Vagina (tissue), 2 donors: ENCODE measurements at places on chromosomes 4 and X.

DNA sequence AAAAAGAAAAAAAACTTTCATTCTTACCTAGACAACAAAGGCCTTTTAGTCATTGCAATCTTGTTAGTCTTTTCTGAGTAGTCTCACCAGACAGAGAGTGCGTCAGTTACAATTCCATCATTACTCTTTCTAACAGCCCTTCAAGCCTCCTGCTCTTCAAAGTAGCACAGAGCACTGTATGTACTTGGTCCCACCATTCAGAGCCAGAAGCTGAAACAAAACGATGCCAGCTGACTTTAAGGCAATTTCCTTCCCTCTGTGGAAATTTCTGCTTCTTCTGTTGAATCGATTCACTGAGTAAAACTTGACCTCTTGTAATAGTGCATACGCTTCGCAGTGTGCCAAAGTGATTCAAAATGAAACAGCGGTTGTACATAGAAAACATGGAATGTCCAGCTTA lies 57.7 kb upstream of the TENM3 start:
- peaks cover 7% of the 10 kb centered on the region for H3K4me1 ChIP-seq
- no peak for DNase-seq
- no peaks in the 10 kb centered on the region for H3K27me3 ChIP-seq

DNA sequence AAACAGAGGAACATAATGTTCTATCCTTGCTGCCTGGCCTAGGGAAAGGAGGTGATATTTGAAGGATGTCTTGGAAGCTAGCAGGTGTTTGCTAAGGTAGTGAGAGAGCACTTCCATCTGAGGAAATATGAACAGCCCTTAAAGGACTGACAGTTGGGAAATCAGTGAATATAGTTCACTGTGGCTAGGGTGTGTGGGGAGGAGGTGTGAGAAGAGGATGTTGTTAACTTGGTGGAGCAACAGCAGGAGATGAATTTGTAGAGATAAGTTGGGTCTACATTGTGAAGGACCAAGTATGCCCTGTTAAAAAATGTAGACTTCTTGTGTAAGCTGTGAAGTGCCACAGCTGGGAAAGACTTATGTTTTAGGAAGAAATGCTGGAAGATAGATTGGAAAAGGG lies 25.5 kb downstream of the TBC1D19 start:
- no peak overlapping the region for H3K4me3 ChIP-seq
- no peak overlapping the region for H3K27ac ChIP-seq
- H3K4me1 ChIP-seq = no peaks in the 10 kb centered on the region
- DNase-seq = no peak
- H3K27me3 ChIP-seq = no peaks in the 10 kb centered on the region
- no peaks in the 10 kb centered on the region for H3K36me3 ChIP-seq

DNA sequence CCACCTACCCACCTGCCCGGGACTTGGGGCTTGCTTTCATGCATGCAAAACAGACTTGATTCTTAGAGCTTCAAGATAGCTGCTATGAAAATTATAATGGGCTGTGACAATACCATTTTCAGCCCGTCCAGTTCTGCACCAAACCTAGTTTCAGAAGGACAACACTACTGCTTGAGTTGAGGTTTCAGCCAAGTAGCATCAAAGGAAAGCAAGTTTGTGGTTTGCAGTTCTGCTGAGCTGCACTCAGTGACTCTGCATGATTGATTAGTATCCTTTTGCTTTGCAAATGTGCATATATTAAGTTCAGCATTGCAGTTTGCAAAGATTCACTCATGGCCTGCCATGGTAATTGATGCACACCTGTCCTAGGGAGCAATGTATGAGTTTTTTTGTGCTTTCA lies 442.7 kb downstream of the RPA4 start:
- no peak overlapping the region for H3K27ac ChIP-seq
- no peaks in the 10 kb centered on the region for H3K4me1 ChIP-seq
- H3K4me3 ChIP-seq = no peak overlapping the region

DNA sequence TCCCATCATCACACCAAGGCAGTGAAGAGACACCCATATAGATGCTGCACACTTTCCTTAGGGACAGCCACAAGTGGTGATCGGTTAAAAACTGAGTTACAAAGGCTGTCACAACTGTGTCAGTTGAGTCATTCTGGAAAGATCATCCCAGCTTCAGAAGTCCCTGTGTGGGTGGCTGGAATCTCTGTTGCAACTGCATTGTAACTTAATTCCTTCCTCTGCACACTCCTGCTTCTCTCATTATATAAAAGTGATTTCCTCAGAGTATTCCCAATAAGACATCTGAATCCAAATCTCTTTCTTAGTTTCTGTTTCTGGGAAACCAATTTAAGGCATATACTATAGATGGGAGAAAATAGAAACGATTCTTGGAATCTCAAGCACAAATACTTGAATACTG lies 88.1 kb downstream of the FSTL5 start:
- no peaks in the 10 kb centered on the region for H3K4me1 ChIP-seq
- H3K27ac ChIP-seq = no peak overlapping the region
- no peaks in the 10 kb centered on the region for H3K36me3 ChIP-seq
- DNase-seq = no peak
- H3K4me3 ChIP-seq = no peak overlapping the region
- no peaks in the 10 kb centered on the region for H3K27me3 ChIP-seq

DNA sequence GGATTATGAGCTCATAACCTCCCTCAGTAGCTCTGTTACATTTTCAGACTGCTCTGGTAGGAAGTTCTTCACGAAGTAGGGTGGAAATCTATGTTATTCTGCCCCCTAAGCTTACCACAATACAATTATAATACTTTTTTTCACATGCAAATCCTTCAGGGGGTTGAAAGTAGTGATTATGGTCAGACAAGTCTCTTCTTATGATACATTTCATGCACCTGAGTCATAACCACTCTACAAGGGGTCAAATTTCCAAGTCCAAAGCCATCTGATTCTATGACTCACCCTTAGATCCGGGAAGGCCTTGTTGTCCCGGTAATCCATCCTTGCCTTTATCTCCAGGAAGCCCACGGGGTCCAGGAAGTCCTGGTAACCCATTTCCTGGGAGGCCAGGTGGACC lies 95.2 kb downstream of the ATG4A start:
- H3K4me3 ChIP-seq = no peak overlapping the region
- no peak overlapping the region for H3K27ac ChIP-seq
- no peak for DNase-seq
- H3K36me3 ChIP-seq = no peaks in the 10 kb centered on the region

- no peak for DNase-seq
- no peaks in the 10 kb centered on the region for H3K4me1 ChIP-seq
- H3K36me3 ChIP-seq = no peaks in the 10 kb centered on the region
Observed at GRCh38 chr4:6095023-6095752, 77.0 kb upstream of the C4orf50 start.

DNA sequence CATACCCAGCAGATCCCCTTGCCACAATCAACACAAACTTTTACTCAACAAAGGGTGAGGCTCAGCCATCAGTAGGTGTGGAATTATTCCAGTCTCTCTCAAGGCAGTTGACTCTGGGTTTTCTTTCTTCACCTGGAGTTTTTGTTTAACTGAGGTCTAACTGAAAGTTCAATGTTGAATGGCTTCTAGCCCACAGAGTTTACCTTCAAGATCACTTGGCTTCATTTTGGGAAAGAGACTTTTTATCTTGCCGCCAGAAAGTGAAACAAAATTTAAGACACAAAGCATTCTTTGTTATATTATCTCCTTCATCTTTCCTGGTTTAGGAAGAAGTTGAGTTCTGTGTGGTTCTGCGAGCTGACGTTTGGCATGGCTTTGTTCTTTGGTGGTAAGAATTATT lies 83.8 kb upstream of the RASGEF1B start:
- no peak overlapping the region for H3K27ac ChIP-seq
- DNase-seq = no peak
- no peaks in the 10 kb centered on the region for H3K36me3 ChIP-seq
- no peaks in the 10 kb centered on the region for H3K27me3 ChIP-seq

GRCh38 chrX:22296871-22297270 lies 24.2 kb downstream of the CBLL2 start:
- H3K4me3 ChIP-seq = no peak overlapping the region
- no peak for DNase-seq
- no peaks in the 10 kb centered on the region for H3K36me3 ChIP-seq

- no peaks in the 10 kb centered on the region for H3K4me1 ChIP-seq
- no peaks in the 10 kb centered on the region for H3K27me3 ChIP-seq
- no peaks in the 10 kb centered on the region for H3K36me3 ChIP-seq
- H3K27ac ChIP-seq = no peak overlapping the region
Observed at GRCh38 chrX:102697494-102697893, 14.8 kb upstream of the GPRASP2 start.

DNA sequence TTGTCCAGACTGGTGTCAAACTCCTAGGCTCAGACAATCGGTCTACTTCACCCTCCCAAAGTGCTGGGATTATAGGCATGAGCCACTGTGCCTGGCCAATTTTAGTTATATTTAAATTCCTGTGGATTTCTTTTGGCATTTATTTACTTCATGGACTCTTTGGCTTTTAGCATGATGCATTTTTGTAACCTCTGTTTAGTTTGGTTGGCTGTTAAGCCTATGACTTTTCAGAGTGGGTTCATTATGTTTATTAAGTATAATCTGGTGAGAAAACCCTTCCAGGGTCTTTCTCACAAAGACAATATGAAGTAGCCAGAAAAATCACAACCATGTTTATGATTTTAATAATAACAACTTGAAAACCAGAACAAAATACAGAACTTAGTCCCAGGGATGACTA lies 49.4 kb downstream of the USP38 start:
- no peak for DNase-seq
- no peaks in the 10 kb centered on the region for H3K27me3 ChIP-seq
- no peaks in the 10 kb centered on the region for H3K4me1 ChIP-seq
- H3K4me3 ChIP-seq = no peak overlapping the region

GRCh38 chr4:968221-968620 lies 5.1 kb downstream of the DGKQ start:
- H3K27me3 ChIP-seq = no peaks in the 10 kb centered on the region
- H3K4me1 ChIP-seq = peaks cover 39% of the 10 kb centered on the region
- H3K36me3 ChIP-seq = no peaks in the 10 kb centered on the region
- no peak for DNase-seq

- H3K36me3 ChIP-seq = no peaks in the 10 kb centered on the region
- H3K27ac ChIP-seq = no peak overlapping the region
- H3K27me3 ChIP-seq = no peaks in the 10 kb centered on the region
- no peak overlapping the region for H3K4me3 ChIP-seq
- no peak for DNase-seq
Observed at GRCh38 chr4:150600812-150601445, 19.0 kb downstream of the MAB21L2 start.

DNA sequence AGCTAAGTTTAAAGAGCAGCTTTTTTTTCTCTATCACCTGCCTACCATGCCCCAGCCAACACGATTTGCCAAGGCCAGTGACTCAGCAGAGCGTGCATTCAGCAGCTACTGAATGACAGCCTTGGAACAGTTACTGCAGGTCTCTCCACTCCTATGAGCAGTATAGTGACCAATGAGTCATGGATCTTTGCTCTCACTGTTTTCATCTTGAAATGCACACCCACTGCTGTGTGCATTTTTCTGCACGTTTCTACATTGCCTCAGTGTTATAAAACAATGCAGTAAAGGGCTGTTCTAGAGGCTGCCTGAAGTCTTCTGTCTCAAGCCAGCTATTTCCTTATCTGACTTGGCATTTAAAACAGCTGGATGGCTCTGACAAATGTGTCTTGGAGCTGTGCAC lies 66.0 kb upstream of the C4orf54 start:
- H3K4me3 ChIP-seq = no peak overlapping the region
- H3K27me3 ChIP-seq = no peaks in the 10 kb centered on the region
- H3K27ac ChIP-seq = peak overlapping the region; percentile 3
- no peak for DNase-seq

DNA sequence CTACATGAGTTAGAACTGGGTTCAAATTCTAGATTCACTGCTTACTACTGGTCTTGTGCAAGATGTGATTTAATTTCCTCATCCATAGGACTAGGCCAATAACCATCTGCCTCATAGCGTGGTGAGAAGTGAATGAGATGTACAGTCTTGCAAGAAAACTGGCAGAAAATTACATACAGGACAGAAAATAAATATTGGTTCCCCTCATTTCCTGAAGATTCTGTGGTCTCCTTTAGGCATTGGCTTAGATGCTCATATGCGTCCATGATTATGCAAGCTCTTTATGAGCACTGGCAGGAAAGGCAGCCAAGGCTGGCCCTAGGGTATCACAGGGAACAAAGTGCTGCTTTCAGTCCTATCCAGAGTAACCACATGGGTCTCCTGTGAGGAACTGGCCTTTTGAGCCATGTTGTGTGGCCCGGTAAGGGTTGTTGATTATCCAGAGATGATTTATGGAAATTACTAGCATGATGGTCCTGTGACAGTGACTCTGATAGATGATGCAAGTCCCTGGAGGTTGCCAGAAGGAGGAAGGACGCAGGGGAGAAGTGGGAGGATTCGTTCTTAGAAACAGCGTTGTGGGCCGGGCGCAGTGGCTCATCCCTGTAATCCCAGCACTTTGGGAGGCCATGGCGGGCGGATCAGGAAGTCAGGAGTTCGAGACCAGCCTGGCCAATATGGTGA lies 9.9 kb upstream of the MOB1B start:
- no peak for DNase-seq
- no peaks in the 10 kb centered on the region for H3K27me3 ChIP-seq
- H3K27ac ChIP-seq = no peak overlapping the region

GRCh38 chr4:135705343-135705742 lies 1503.8 kb upstream of the PABPC4L start:
- no peaks in the 10 kb centered on the region for H3K4me1 ChIP-seq
- no peaks in the 10 kb centered on the region for H3K27me3 ChIP-seq
- no peak overlapping the region for H3K4me3 ChIP-seq
- no peaks in the 10 kb centered on the region for H3K36me3 ChIP-seq

DNA sequence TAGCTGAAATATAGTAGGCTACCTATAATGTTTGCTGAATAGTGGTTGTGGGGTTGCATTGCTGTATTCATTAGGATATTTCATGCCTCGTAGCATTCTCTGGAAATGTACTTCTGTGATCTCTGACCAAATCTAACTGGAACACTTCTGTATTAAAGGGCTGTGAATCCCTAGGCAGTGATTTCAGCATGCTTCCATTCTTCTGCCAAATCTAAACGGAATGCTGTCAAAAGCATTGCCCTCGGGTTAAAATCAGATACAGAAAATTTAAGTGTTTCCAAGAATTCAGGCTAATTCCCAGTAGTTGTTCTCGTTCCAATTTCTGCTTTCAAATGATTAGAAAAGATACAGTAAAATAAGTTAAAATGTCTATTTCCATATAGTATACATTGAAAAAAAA lies 1847.5 kb upstream of the IGFBP7 start:
- no peak overlapping the region for H3K27ac ChIP-seq
- H3K27me3 ChIP-seq = no peaks in the 10 kb centered on the region
- no peaks in the 10 kb centered on the region for H3K36me3 ChIP-seq
- no peaks in the 10 kb centered on the region for H3K4me1 ChIP-seq
- H3K4me3 ChIP-seq = no peak overlapping the region

GRCh38 chr4:98793658-98794057 lies 135.2 kb upstream of the TSPAN5 start:
- H3K4me3 ChIP-seq = no peak overlapping the region
- H3K27ac ChIP-seq = no peak overlapping the region
- DNase-seq = no peak
- no peaks in the 10 kb centered on the region for H3K4me1 ChIP-seq

DNA sequence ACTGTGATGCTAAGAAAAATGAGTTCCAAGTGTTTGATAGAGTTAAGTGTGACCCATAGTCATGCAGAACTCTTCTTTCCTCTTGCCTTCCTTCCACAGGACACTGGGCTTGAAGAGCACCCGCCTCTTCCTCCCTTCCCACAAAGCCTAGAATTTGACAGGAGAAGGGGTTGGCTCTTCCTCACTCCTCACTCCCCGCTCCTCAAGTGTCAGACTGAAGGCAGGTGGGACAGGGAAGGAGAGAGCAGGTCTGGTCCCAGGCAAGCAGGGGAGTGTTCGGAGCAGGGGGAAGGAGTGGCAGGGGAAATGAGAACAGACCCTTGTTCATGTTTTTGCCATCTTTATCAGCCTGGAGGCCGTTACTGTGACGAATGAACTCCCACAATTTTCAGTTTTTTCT lies 10.7 kb downstream of the MAGED2 start:
- H3K4me3 ChIP-seq = no peak overlapping the region
- no peaks in the 10 kb centered on the region for H3K4me1 ChIP-seq
- H3K36me3 ChIP-seq = peaks cover 29% of the 10 kb centered on the region
- peak; percentile 65 for DNase-seq
- no peaks in the 10 kb centered on the region for H3K27me3 ChIP-seq
